Hypothalamus (tissue), 51 donors: ENCODE measurements at places on chromosomes 6 and 20.

GRCh38 chr6:158322724-158323560, 10.7 kb downstream of the TULP4 start:
- DNase-seq, result no peak

GRCh38 chr20:17593902-17594301, 24.0 kb downstream of the DSTN start:
- no peak for DNase-seq

GRCh38 chr20:62205618-62206387, 14.3 kb downstream of the HRH3 start:
- DNase-seq, result no peak

- no peak for DNase-seq
These were observed 98.1 kb downstream of the FARS2 start for GRCh38 chr6:5359417-5359816.

GRCh38 chr6:10184371-10185227, 230.3 kb downstream of the TFAP2A start:
- DNase-seq, result no peak

- DNase-seq, result no peak
These were observed 573.5 kb upstream of the JAG1 start for GRCh38 chr20:11247046-11248010.

- no peak for DNase-seq
These were observed 268.9 kb downstream of the CDH4 start for GRCh38 chr20:61520893-61521460.

- no peak for DNase-seq
These were observed 152.3 kb downstream of the ZFAND3 start for GRCh38 chr6:37971711-37972390.

GRCh38 chr6:167571550-167571949, 246.7 kb downstream of the TTLL2 start:
- no peak for DNase-seq
